ENCODE measurements at places on chromosomes 1 and 21.

- no peak for DNase-seq
- no peaks in the 10 kb centered on the region for H3K27me3 ChIP-seq
- H3K4me3 ChIP-seq: no peak overlapping the region
Observed at GRCh38 chr1:93827633-93828366, 51.2 kb downstream of the DNTTIP2 start.

DNA sequence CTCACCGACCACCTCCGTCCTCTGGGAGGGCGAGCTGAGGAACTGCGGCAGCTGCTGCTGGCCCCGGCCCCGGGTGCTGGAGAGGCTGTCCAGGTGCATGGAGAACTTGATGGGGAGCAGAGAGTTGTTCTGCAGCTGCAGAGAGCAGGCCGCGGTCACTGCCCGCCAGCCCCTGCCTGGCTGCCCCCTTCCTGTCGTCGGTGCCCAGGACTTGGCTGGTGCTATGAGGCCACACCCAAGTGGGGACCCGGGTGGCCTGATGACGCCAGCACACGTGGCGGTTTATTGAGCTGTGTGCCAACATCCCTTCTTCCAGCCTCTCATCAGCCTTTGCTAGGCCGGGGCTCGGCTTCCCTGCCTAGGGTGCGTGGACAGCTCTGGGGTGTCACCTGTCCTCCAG is 5.3 kb upstream of the TMEM52 start:
- H3K27me3 ChIP-seq: no peaks in the 10 kb centered on the region
- DNase-seq: no peak
- no peaks in the 10 kb centered on the region for H3K36me3 ChIP-seq
- H3K4me3 ChIP-seq: no peak overlapping the region
- H3K4me1 ChIP-seq: peaks cover 5% of the 10 kb centered on the region

DNA sequence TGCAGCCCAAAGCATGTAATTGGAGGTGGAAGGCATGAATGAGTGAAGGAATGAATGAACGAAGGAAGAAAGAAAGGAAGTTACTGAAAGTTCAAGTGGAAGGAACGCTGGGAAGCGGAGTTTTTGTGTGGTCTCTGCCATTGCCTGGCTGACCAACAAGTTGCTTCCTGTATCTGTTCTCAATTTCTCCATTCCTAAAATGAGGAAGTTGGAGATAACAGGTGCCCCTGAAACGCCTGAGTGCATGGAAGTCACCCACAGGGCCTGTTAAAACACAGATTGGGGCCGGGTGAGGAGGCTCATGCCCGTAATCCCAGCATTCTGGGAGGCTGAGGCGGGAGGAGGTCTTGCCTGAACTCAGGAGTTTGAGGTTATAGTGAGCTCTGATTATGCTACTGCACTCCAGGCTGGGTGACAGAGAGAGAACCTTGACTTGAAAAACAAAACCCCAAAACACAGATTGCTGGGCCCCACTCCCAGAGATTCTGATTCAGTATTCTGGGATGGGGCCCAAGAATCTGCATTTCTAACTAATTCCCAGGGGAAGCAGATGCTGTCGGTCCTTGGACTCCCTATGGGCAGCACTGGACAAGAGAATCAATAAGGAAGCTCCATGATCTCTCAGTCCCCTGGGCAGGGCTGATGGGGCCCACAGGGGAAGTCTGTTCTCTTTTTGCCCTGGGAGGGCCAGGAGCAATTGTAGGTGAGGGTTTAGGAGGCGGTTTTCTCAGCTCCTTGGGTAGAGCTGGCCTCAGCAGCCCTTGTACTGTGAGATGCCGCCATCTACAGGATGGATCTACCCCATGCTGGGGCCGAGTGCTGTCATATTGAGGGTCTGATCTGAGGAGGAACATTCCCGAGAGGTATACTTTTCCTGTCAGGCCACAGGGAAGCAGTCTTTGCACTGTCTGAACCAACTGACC is 3.3 kb upstream of the CNR2 start:
- H3K4me3 ChIP-seq: no peak overlapping the region
- no peaks in the 10 kb centered on the region for H3K36me3 ChIP-seq
- peaks cover 13% of the 10 kb centered on the region for H3K4me1 ChIP-seq

DNA sequence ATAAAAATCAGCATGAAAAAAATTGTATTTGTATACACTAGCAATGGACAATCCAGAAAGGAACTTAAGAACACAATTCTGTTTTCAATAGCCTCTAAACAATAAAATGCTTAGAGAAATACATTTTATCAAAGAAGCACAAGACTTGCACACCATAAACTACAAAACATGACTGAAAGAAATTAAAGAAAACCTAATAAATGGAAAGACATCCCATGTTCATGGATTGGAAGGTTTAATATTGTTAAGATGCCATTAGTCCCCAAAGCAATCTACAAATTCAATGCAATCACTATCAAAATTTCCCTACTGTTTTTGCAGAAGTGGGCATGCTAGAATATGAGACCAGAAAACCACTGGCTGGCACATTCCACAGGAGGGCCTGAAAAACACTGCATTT is 49.4 kb downstream of the PRSS38 start:
- no peak overlapping the region for H3K4me3 ChIP-seq
- peaks cover 2% of the 10 kb centered on the region for H3K27me3 ChIP-seq
- H3K4me1 ChIP-seq: peaks cover 8% of the 10 kb centered on the region
- DNase-seq: no peak
- no peaks in the 10 kb centered on the region for H3K36me3 ChIP-seq

DNA sequence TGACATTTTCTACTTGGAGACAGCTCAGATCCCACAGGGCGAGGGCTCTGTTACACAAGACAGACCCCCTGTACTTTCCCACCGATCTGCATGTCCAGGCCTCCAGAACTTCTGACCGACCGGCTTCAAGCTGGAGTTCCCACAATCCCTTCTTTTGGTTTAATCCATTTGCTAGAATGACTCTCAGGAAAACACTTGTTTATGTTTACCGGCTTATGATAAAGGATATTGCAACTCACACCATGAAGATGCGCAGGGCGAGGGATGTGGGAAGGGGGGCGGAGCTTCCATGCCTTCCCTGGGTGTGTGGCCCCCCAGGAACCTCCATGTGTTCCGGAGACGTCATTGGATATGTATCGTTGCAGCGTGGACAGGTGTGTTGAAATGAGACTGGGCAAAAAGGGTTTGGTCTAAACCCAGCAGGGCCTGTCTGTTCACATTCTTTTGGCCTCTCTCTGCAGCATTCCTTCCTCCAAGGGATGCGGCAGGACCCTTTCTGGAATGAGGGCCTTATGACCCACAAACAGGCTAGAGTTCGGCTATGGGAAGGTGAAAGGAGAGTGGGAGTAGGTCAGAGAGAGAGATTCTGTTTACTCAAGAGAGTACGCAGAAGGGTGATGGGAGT is 7.5 kb upstream of the IGSF5 start:
- H3K4me1 ChIP-seq: no peaks in the 10 kb centered on the region
- H3K27ac ChIP-seq: no peak overlapping the region
- no peak for DNase-seq
- no peaks in the 10 kb centered on the region for H3K36me3 ChIP-seq

DNA sequence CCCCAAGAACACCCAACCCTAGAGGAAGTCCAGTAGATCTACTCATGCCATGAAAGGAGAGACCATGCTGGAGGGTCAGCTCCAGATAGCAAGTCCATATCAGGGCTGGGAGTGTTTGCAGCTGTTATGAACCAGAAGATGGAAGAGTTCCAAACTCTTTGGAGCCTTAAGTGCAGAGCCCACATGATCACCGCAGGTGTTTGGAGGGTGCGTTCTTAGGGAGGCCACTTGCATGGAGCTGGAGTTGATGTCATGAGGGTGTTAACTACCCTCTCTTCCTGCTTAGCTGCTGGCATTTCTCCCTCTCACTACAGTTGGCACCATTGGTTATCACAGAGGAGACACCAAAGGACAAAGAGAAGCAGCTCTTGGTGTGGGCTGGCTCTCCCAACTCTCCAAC is 616.9 kb downstream of the AJAP1 start:
- no peaks in the 10 kb centered on the region for H3K36me3 ChIP-seq
- no peak for DNase-seq
- no peak overlapping the region for H3K27ac ChIP-seq
- H3K27me3 ChIP-seq: no peaks in the 10 kb centered on the region

- H3K4me1 ChIP-seq: no peaks in the 10 kb centered on the region
- no peak for DNase-seq
- peaks cover 97% of the 10 kb centered on the region for H3K36me3 ChIP-seq
- H3K27ac ChIP-seq: no peak overlapping the region
- H3K4me3 ChIP-seq: no peak overlapping the region
Observed at GRCh38 chr1:26774462-26774861, 13.3 kb upstream of the PIGV start.

GRCh38 chr1:200959411-200959921 is 64.0 kb downstream of the KIF21B start:
- H3K4me3 ChIP-seq: no peak overlapping the region
- no peak for DNase-seq
- no peak overlapping the region for H3K27ac ChIP-seq
- H3K4me1 ChIP-seq: no peaks in the 10 kb centered on the region
- no peaks in the 10 kb centered on the region for H3K36me3 ChIP-seq

GRCh38 chr1:11024874-11025203 is 12.4 kb downstream of the TARDBP start:
- DNase-seq: no peak
- H3K4me1 ChIP-seq: no peaks in the 10 kb centered on the region
- no peak overlapping the region for H3K27ac ChIP-seq
- H3K36me3 ChIP-seq: peaks cover 73% of the 10 kb centered on the region

DNA sequence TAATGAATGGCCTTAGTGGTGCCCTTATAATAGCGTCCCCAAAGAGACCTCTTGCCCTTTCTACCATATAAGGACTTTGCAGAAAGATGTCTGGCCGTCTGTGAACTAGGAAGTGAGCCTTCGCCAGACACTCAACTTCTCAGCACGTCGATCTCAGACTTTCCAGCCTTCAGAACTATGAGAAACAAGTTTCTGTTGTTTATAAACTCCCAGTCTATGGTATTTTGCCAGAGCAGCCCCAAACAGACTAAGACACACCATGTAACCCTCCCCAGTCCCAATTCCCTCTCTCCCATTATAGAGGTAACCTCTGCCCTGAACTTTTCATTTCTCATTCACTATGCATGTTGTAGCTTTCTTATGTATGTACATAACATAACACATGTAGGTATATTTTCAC is 55.7 kb downstream of the NID1 start:
- no peak overlapping the region for H3K4me3 ChIP-seq
- H3K4me1 ChIP-seq: no peaks in the 10 kb centered on the region
- H3K36me3 ChIP-seq: no peaks in the 10 kb centered on the region

DNA sequence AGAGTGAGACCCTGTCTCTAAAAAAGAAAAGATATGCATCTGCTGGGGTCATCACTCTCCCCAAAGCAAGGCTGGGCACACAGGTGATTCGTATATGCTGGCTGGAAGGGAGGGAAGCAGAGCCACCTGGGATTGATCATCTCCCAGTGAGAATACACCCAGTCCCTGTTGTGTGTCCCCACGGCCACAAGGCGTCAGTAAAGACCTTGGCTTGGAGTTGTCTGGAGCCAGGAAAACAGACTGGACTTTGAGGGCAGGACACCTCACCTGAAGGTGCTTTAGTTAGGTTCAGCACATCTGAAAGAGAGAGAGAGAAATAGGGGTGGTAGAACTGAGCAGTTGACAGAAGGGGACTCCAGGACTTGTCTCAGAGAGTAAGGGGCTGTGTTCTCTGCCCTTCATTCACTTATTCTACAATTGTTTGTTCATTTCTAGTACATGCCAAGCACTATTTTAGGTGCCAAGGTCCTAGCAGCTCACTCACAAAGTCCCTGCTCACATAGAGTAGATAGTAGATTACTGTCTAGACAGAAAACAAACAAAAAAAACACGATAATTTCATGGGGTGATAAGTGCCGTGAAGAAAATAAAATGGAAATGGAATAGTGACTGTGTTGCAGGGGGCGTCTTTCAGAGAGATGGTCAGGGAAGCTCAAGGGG is 13.5 kb downstream of the CITED4 start:
- H3K27me3 ChIP-seq: no peaks in the 10 kb centered on the region
- DNase-seq: no peak
- H3K27ac ChIP-seq: no peak overlapping the region
- H3K36me3 ChIP-seq: no peaks in the 10 kb centered on the region

DNA sequence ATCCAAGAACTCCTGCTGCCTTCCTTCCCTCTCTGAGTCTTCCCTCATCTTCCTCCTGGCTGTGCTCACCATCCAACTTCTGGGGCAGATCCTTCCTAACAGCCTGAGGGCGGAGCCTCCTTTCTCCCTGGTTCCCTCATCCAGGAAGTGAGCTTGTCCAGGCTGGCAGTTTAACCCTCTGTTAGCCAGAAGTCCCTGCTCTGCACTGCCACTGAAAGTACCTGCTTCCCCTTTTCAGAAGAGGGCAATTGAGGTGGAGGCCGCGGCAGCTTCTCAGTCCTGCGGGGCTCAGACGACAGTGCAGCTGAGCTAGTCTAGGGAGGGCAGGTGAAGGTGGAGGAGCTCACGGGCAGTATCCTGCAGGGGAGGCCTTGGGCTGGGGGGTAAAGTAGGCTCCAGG is 149.1 kb downstream of the FCRL5 start:
- no peaks in the 10 kb centered on the region for H3K36me3 ChIP-seq
- no peak overlapping the region for H3K27ac ChIP-seq
- H3K27me3 ChIP-seq: peaks cover 8% of the 10 kb centered on the region
- DNase-seq: no peak
- H3K4me1 ChIP-seq: no peaks in the 10 kb centered on the region

DNA sequence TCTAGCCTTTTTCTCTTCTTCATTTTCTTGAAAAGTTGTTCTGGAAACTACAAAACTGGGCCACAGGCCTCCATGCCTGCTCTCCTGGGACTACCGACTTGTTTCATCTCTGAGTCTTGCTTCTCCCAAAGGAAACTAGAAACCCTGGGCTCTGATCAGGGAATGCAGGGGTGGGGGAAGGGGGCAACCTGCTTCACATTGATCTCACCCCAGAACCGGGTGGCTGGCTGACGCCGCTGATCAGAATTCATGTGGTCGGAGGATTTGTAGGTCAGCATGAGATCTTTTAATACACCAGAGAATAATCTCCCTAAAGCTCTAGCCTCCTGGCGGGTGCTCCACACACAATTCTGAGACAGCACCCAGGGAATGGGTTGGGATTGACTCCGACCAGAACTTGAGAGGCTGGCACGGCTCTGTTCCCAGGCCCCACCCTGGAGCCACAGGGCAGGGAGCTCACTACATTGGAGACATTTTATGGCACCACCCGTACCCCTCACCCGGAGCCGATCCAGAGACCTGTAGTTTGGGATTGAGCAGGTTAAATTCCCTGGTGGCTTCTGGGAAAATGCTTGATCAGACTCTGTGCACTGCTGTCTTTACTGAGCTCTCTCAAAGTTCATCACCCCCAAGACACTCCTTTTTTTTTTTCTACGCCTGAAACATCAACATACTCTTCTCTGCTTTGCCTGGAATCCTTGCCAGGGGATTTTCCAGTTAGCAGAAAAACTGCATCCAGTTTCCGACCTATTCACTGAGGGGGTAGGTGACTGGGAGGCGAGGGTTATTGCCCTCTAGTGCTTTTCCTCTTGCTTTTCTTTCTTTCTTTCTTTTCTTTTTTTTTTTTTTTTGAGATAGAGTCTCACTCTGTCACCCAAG is 12.2 kb upstream of the ARHGEF10L start:
- H3K27me3 ChIP-seq: no peaks in the 10 kb centered on the region
- no peak overlapping the region for H3K4me3 ChIP-seq
- no peaks in the 10 kb centered on the region for H3K4me1 ChIP-seq
- no peak for DNase-seq

- H3K27me3 ChIP-seq: no peaks in the 10 kb centered on the region
- H3K4me1 ChIP-seq: no peaks in the 10 kb centered on the region
- no peak for DNase-seq
- no peak overlapping the region for H3K4me3 ChIP-seq
Observed at GRCh38 chr1:199875856-199876255, 151.7 kb upstream of the NR5A2 start.
